ENCODE measurements at places on chromosomes 6 and 20.
A peak's percentile ranks its signal among the peaks of the same experiment; 100 is the strongest.

DNA sequence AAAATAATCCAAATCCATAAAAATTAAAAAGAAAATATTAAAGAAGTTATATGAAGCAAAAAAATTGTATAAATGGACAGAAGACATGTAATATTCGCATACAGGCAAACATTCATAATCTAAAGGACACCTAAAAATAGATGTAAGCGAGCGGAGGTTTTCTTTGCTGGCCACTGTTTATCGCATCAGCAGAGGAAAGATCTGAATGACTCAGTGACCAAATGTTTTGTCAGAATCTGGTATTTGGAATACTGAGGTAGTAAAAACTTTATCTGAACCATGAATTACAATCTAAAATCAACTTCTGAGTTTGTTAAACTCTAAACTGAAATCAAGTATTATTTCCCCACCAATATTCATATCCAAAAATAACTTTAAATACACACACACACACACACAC, 7.8 kb downstream of the TSPYL4 start:
- no peak for DNase-seq

- DNase-seq = no peak
Measured at GRCh38 chr6:37512400-37513011, 12.8 kb upstream of the CCDC167 start.

DNA sequence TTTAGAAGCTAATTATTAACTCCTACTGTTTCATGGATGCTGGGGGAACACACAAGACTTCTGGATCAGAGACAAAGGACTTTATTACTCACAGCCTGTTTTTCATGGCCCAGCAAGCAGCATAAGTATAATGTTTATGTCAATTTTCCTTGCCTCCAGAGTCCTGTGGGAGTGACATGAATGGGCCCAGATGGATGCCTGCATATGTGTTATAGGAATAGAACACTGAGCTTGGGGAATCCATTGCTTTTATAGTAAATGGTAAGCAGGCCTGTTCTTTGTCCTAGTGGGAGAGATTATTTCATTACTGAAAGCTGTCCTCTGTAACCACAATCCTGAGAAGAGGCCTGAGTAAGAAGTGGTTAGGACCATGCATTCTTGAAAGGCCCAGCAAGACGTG, 25.6 kb downstream of the BLTP3A start:
- no peak for DNase-seq

GRCh38 chr20:60638430-60639098, 613.5 kb upstream of the CDH4 start:
- no peak for DNase-seq

GRCh38 chr20:2822073-2822472, 5.9 kb downstream of the TMEM239 start:
- DNase-seq = no peak

DNA sequence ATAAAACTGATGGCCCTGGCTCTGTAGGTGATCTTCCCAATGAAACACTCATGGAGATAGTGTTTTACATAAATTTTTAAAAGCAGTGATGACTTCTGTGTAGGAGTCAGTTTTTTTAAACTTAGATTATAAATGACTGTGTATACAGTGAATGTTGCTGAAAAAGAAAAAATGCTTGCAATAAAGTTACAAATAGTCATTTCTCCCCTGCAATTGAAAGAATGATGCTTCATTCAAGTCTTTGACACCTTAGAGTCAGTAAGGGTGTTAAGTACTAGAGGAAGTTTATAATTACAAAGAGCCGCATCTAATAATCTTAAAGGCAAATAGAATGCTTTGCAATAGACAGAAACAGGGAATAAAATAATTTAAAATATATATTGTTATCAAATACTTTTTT, 27.6 kb downstream of the ZNF292 start:
- DNase-seq = no peak

DNA sequence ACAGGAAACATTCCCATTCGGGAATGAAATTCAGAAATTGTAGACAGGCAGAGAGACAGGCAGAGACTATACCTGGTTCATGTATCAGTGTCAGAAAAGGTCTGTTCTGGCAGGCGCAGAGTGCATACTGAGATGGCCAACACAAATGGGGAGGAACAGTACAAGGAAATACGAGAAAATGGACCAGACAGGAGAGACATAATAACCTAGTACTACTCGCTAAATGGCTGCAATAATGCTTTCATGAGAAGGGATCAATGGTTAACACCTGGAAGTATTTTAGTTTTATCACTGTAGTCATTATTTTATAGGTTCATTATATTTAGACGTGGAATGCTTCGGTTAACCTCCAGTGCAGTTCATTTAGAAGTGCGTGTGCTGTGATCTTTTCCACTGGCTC, 58.9 kb downstream of the CD83 start:
- DNase-seq = no peak

GRCh38 chr6:38142178-38142902, 322.8 kb downstream of the ZFAND3 start:
- DNase-seq = no peak

- DNase-seq = no peak
Measured at GRCh38 chr6:124958149-124958548, 4.1 kb upstream of the RNF217 start.

- DNase-seq = no peak
Measured at GRCh38 chr20:62666736-62667529, 24.6 kb downstream of the SLCO4A1 start.

- DNase-seq = no peak
Measured at GRCh38 chr20:1623501-1624205, 3.8 kb upstream of the SIRPB1 start.

GRCh38 chr6:75318900-75319299, 34.3 kb upstream of the TMEM30A start:
- DNase-seq = no peak

DNA sequence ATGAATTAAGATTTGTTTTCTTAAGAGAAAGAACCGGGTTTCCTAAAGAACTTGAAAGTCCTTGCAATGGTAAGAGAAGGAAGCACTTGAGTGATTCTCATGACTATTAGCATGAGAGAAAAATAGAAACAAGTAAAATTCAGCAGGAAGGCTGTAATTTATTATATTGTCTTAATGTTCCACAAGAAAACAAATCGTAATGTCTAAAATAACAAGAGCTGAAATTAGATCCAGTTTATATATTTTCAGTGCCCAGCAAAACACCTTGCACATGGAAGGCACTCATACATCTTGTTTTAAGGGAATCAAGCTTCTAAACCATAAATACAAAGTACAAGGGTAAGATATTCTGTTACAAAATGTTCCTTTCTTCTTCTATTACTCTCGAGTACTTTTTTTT, 229.4 kb upstream of the PLN start:
- DNase-seq = no peak

DNA sequence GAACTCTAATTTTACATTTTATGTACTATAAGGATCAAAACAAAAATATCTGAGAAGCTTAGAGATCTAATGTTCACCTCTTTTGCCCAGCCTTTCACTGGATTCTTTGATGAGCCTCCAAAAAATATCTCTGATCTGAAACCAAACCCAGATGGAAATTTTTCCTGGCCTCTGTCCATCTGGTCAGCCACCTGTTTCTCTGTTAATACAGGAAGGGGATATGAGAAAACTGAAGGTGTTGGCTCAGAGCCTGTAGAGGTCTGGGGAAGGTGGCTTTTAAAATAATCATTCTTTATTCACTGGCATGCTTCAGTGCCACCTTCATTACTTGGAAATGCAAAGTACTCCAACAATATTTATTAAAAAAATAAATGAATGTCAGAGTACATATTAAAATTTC, 8.5 kb upstream of the MCM3 start:
- DNase-seq = no peak

- DNase-seq = peak; percentile 27
Measured at GRCh38 chr6:36757206-36757605, 59.6 kb downstream of the RAB44 start.

DNA sequence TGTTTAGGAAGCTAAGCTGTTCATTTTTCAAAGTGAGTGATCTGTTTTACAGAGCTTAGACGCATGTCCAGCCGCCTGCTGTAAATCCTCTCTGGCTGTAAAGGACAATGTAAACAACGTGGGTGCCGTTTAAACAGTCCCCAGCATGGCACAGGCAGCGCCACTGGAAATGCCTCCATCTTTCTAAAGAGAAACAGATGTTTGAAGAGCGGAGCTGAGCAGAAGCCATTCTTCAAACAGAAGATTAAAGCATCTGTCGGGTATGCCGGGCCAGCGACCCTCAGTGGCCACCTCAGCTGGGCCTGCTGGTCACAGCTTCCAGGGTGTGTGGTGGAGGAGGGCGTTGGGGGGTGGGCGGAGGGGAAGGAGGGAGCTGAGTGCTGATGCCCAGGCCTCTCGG, 138.6 kb downstream of the ERMARD start:
- no peak for DNase-seq

- no peak for DNase-seq
Measured at GRCh38 chr6:165200178-165200577, 109.2 kb downstream of the C6orf118 start.

DNA sequence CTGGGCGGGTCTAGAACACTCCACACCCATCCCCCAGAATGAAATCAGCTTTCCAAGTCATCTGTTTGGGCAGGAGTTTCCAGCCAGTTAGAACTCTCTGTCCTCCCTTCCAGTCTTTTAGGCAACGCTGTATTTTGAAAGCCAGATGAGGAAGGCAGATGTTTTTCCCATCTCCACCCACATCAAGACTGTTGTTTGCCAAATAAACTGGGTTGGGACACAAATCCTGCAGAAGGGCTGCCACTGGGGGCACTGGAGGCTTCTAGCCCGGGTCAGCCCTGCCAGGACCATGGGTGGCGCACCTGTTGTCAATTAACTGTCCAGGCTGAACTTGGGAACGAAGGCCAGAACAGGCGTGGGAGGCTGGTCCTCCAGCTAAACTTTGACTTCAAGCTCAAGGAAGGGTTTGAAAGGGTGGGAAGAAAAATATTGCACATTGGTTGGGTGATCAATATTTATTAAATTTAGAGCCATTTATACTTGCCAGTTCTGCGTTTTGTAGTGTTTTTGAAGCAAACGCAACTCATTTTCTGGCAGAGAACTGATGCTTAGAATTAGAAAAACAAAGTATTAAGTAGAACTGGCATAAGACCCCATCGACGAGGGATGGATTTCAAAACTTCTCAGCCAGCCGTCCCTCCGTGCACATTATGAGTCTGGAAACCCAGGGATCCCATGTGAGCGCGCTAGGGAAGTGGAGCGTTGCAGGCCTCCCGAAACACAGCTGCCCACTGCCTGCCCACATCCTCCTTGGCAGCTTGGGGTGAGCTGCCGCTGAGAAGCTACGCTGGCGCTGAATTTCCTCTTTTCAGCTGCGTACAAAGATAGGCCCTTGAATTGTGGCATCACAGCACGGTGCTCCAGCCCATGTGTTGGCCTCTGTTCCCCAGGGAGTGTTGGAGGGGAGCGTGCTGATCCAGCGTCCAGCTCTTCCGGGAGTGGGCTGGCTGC, 297.4 kb downstream of the QKI start:
- DNase-seq = no peak

GRCh38 chr6:148342350-148343046, at the start of gene SASH1:
Gene SASH1, plus strand, starts transcription at chr6:148342838. Its CDS starts 230 bp downstream, at chr6:148343068.
- peak; percentile 10 for DNase-seq

GRCh38 chr6:149340200-149340599, 22.7 kb downstream of the TAB2 start:
- DNase-seq = no peak

GRCh38 chr20:9447182-9447581, 67.2 kb upstream of the LAMP5 start:
- DNase-seq = no peak

- no peak for DNase-seq
Measured at GRCh38 chr20:58787211-58788005, 63.3 kb downstream of the GNAS-AS1 start.

GRCh38 chr6:79656134-79656533, 25.0 kb downstream of the SH3BGRL2 start:
- no peak for DNase-seq

- no peak for DNase-seq
Measured at GRCh38 chr6:68559070-68559469, 76.0 kb upstream of the ADGRB3 start.

DNA sequence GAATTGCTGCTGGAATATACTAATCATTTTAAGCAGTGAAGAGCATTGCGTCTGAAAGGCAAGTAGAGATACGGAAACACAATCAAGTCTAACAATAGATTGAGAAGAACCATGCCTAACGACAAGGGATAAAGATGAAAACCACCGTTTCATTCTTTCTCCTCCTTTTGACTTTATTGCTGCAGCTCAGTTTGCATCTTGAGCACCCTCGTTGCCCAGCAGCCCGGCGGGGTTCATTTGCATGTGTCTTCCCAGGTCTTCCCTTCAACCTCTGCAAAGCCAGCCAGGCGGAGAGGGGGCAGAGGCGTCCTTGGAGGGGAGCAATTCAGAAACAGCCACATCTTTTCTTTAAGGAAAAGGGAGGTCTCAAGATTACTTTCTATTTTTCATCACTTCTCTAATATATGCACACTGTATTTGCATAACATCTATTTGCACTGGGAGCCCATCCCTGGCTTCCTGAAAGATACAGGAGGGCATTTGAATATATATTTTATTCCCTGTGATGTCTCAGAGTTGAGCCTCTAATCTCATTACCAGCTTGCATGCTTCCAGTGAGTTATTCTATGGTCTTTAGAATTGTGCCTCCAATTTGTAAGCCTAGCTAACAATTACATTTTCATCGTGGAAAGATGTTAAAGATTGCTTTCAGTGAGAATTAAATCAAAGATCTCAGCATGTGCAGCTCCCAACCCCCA, 18.7 kb upstream of the PXDC1 start:
- DNase-seq = no peak

DNA sequence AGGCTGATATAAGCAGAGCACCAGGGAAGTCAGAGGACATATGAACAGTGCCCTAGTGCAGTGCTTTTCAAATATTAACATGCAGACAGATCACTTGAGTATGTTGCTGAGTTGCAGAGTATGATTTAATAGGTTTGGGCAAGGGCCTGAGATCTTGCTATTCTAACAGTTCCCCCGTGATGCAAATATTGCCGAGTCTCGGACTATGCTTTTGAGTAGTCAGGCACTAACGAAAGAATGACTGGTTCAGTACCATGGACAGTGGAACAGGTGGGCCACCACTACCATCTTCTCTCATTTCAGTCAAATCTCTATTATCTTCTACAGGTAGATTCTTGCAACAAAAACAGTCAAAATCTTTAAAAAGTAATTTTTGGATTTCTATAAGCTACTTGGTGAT, 3.7 kb upstream of the TMEM200A start:
- no peak for DNase-seq

GRCh38 chr6:34859951-34860350, 27.9 kb downstream of the TAF11 start:
- DNase-seq = no peak

DNA sequence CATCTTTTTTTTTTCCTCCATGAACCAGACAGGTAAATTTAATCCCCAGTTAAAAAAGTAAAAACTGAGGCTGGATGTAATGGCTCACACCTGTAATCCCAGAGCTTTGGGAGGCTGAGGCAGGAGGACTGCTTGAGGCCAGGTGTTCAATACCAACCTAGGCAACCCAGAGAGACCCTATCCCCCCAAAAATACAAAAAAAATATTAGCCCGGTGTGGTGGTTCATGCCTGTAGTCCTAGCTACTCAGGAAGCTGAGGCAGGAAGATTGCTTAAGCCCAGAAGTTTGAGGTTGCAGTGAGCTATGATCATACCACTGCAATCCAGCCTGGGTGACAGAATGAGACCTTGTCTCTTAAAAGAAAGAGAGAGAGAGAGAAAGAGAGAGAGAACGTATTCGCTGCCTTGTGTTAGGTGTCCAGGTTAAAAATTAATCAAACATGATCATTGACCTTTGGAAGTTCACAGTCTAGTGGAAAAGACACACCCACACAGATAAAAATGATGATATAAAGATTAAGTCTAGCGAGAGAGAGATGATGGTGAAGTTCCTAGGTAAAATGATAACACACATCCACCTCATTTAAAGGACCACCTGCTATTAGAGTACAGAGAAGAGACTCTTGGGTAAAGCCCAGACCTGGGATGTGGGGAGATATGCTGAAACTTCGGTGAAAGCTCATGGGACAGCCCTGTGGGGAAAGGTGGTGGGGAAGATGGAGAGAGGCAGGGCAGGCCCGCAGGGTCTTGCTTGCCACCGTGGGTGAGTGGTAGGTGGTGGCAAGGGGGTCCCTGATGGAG, 4.8 kb upstream of the NHSL1 start:
- no peak for DNase-seq

Measured in stimulated activated CD4-positive, alpha-beta T cell treated with anti-CD3 and anti-CD28 coated beads, Interleukin-4, amount 100 ng/mL, for 1 hour (primary cell).